ENCODE measurements at places on chromosomes 5 and 9. TPM values are rescaled to one million over a fixed set of nuclear protein-coding genes. Genes with fewer than 3 reads are reported as not detected.
A peak's percentile ranks its signal among the peaks of the same experiment; 100 is the strongest.

- no peak for DNase-seq
Measured at GRCh38 chr5:143462431-143462830, 58.9 kb upstream of the NR3C1 start.

GRCh38 chr9:6426117-6426516, 13.1 kb downstream of the UHRF2 start:
- no peak for DNase-seq

DNA sequence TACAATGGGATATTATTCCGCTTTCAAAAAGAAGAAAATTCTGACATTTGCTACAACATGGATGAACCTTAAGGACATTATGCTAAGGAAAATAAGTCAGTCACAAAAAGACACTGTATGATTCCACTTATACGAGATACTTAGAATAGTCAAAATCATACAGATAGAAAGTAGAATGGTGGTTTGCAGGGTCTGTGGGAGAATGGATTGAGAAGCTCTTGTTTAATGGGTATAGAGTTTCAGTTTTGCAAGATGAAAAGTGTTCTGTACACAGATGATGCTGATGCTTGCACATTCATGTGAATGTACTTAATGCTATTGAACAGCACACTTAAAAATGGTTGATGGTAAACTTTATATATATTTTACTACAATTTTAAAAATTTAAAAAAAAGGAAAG, 2050.7 kb upstream of the WWC1 start:
- no peak for DNase-seq

DNA sequence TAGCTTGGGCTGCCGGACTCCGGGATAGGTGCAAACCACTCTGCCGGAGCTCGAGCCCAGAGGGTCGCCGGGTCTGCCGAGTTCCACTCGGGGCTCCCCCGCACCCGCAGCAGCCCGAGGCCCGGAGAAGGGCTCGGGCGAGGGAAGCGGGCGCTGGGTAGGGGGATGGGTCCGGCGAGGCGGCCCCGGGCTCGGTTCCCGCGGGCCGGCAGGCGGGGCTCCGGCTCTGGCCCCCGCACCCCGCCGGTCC, 507 bp downstream of the RICTOR start:
- peak; percentile 23 for DNase-seq

- no peak for DNase-seq
Measured at GRCh38 chr9:124134526-124134925, 123.0 kb downstream of the LHX2 start.

- DNase-seq: no peak
Measured at GRCh38 chr5:157549954-157550549, 25.5 kb downstream of the ADAM19 start.

- no peak for DNase-seq
Measured at GRCh38 chr5:174177976-174178605, 132.6 kb downstream of the NSG2 start.

- no peak for DNase-seq
Measured at GRCh38 chr5:159095866-159096242, 3.9 kb downstream of the EBF1 start.

- no peak for DNase-seq
Measured at GRCh38 chr5:79697222-79698170, 7.9 kb downstream of the CMYA5 start.

GRCh38 chr5:372996-373709, 51.6 kb downstream of the AHRR start:
- no peak for DNase-seq

DNA sequence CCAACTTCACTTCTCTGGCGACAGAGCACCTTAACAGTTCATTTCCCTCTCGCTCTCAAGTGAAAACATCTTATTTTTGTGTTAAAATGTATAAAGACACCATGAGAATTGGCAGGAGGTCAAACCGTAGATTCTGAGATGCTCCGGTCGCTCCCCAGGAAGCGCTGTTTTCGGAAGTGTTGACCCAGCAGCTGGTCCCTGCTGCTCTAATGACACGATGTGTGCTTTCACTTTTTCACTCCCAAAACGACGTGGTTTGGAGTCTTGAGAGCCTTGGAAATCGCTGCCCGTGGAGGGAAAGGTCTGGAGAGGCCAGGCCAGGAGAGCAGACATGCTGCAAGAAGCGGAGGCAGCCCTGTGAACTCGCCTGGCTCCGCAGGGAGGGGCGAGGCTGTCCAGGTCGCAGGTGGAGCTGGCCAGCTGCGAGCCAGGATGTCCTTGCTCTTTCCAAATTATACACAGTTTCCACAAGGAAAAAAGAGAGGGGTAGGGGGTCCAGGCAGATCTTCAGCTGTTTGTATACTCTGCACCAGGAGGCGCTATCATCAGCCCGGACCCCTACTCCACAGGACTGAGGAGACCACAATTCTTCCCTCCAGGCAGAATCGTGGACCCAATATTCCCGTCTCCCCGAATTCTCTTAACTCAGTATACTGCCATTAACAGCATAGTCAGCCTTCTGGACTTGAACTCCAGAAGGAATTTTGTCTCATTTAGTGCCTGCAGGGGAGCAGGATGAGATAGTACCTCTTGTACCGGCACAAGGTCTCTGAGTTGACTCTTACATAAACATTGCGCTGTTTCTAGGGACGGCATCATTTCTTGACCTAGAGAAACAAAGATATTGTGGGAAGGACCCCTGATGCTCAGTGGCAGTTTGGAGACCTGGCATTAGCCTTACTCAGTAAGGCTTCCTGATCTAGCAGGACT, 248.6 kb upstream of the ANKRD55 start:
- DNase-seq: peak; percentile 66

- no peak for DNase-seq
Measured at GRCh38 chr5:135533334-135533733, 2.4 kb downstream of the NEUROG1 start.

GRCh38 chr9:134366223-134367031, 40.2 kb downstream of the RXRA start:
- no peak for DNase-seq

DNA sequence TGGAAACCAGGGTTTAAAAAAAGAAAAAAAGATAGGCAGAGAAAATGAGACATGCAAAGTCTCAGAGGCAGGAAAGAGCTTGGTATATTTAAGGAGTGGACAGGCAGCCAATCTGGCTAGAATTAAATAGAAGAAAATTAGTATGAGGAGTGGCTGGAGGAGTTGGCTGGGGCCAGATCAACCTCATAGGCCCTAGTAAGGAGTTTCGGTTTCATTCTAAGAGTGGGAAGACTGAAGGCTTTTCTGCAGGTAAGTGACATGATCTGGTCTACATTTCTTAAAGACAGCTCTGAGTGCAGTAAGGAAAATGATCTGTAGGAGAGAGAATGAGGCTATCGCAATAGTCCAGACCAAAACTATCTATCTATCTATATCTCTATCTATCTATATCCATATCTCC, 27.5 kb downstream of the ADRB2 start:
- DNase-seq: no peak

GRCh38 chr9:28136113-28136512, 562.8 kb upstream of the C9orf72 start:
- no peak for DNase-seq

DNA sequence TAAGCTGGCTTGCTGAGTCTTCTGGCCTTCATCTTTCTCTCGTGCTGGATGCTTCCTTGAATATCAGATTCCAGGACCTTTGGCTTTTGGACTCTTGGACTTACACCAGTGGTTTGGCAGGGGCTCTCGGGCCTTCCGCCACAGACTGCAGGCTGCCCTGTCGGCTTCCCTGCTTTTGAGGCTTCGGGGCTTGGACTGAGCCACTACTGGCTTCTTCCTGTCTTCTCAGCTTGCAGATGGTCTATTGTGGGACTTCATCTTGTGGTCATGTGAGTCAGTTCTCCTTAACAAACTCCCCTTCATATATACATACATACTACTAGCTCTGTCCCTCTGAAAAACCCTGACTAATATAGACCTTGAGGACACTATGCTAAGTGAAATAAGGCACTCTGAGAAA, 78.3 kb upstream of the SSBP2 start:
- no peak for DNase-seq

DNA sequence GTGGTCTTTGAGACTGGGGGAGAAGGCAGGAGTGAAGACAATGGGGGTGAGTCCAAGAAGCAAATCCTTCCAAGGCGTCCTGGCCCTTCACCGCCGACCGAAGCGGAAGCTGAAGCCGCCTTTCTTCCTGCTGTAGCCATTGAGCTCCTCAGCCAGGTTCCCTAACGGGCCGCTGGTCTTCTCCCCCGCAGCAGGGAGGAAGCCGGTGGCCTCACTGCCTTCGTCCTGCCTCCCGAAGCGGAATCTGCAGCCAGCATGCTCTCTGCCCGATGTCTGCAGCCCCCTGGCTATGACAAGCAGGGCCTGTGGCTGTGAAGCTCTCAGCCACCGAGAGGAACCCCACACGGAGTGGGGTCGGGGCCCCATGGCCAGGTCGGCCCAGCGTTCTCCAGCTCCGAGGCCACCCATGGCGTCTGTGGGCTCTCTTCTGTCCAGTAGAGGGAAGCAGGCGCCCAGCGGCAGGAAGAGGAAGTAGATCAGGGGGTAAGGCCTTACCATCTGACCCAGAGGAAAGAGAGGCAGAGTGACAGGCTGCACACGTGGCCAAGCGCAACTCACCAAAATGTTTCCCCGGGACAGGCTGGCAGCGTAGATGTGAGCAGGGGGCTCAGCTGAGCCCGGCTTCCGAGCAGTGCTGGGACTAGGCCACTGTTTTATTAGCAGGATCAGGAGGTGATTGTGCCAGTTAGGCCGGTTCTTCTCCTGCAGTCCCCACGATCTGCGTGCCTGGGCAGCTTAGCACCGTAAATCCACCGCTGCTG, 3.1 kb downstream of the QRFP start:
- DNase-seq: no peak

DNA sequence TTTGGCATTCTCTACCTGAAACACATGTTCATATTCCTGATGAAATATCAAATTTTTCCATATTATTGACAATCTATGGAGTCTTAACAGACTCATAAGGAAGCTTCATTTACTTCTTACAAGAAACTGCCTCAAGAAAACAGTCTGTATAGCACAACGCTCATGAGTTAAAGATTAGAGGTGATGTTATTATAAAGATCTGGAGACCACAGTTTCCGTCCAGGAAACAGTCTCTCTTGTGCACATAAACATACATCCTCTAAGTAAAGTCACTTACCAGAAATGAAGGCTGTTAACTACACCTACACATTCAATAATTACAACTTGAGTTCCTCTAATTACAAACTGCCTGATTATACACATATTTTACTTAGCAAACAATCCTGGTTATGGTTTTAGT, 86.9 kb downstream of the RAPGEF6 start:
- no peak for DNase-seq

DNA sequence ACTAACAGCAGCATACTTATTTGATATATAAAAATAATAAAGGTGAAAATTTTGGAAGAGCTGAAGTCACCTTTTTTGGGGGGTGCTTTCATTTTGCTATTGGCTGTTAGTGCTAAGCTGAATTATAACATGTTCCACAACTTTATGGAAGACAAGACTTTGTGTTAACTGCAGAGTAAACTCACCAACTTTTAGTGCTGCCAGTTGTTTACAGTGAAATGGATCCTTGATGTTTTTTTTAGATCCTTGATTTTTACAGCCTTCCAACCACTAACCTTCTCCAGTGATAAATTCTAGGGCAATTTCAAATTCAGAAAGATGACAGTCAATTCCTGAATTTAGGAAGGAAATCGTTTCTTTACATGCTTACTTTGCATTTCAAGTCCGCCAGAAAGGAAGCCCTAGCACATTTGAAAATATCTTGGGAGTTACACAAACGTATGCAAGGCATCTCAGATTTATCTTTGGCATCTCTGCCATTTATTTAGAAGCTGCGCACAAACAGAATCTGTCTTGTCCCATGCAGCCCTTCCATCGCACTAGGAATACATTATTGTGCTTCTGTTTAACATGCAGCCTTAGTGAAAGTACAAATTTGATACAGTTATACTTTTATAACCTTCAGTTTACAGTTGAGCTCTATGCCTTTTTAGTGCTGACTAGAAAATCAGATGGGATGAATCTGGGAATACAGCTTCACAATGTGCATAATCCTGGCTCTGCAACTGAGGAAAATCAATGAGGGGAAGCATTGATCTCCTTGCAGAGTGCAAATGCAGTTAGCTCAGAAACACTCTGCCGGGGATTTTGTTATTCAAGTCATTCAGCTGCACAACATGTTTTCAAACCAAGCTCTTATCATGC, 142.4 kb upstream of the ZNF608 start:
- DNase-seq: no peak

DNA sequence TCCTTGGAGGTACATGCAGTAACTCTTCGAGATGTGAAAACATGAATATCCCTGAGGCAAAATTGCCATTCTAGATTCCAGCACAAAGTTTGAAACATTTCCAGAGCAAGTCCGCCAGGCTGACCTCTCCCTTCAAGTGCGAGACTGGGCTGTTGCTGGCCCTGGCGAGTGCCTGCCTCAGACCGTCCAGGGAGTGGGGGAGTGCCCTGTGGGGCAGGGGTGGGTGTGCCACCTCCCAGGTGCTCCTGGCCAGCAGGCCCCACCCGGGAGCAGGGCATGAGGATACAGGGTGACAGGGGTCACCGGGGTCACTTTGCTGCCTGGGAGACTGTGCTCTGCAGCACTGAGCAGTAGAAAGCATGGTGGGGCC, 199.9 kb downstream of the AOPEP start:
- no peak for DNase-seq

DNA sequence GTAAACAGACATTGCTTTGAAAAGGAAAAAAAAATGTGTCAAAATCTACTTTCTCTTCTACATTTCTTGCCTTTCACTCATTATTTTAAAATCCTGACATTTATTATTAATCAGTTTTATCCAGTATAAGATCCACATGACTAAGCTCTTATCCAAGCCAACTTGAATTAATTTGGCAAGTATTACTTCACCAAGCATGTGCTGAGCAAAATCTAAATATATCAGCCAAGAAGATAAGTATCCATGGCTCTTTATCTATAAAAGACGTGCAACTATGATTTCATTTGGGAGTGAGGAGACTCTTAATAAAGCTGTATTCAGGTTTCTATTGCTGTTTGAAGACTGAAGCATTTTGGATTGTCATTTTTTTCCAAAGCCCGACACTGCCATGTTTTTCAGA, 221.3 kb downstream of the TRIM36 start:
- DNase-seq: no peak

GRCh38 chr5:90153031-90153430, 256.5 kb downstream of the CETN3 start:
- DNase-seq: no peak

DNA sequence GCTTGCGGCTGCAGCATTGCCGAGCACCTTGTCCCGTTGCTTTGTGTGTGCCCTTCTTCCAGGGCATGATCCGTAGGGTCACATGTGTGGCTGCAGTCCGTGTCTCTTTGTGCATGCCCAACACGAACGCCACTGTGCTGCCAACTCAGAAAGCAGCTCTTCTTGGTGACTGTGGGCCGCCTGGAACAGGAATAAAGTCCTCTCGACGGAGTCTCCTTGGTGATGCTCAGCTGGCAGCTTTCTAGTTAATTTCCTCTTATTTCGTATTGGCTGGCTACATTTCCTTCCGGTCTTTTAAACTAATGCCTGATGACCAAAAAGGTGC, 5.8 kb downstream of the EXOC3 start:
- no peak for DNase-seq

CSF1R gene
- polyA plus RNA-seq: 15.5 TPM

TMEM161B gene
- 27.6 TPM for polyA plus RNA-seq

ENTPD2 gene
- 3.4 TPM for polyA plus RNA-seq

PGM5 gene
- polyA plus RNA-seq: 41.9 TPM

TRPM6 gene
- 1.2 TPM for polyA plus RNA-seq

PCDHA12 gene
- polyA plus RNA-seq: 0.10 TPM

SLCO4C1 gene
- 19.2 TPM for polyA plus RNA-seq

DND1 gene
- polyA plus RNA-seq: not detected

ARL14EPL gene
- polyA plus RNA-seq: not detected

DMGDH gene
- 20.8 TPM for polyA plus RNA-seq

ALDH7A1 gene
- 150 TPM for polyA plus RNA-seq

Measured in right renal pelvis (tissue), 4 donors.